ENCODE measurements at places on chromosomes 16 and 17. TPM values are rescaled to one million over a fixed set of nuclear protein-coding genes. Genes with fewer than 3 reads are reported as not detected.

The GAST gene
- total RNA-seq: 7.2 TPM

The SMIM36 gene
- not detected for total RNA-seq

The PDILT gene
- total RNA-seq: not detected

The ITGAD gene
- not detected for total RNA-seq

The CSH2 gene
- total RNA-seq: not detected
